Activated naive CD4-positive, alpha-beta T cell treated with anti-CD3 and anti-CD28 coated beads, Interleukin-2, amount 50 U/mL, for 72 hours (primary cell): ENCODE measurements at places on chromosomes 7 and 10. TPM values are rescaled to one million over a fixed set of nuclear protein-coding genes. Genes with fewer than 3 reads are reported as not detected.

GRCh38 chr10:60517805-60518204 lies 128.1 kb upstream of the ANK3 start:
- DNase-seq = no peak

DNA sequence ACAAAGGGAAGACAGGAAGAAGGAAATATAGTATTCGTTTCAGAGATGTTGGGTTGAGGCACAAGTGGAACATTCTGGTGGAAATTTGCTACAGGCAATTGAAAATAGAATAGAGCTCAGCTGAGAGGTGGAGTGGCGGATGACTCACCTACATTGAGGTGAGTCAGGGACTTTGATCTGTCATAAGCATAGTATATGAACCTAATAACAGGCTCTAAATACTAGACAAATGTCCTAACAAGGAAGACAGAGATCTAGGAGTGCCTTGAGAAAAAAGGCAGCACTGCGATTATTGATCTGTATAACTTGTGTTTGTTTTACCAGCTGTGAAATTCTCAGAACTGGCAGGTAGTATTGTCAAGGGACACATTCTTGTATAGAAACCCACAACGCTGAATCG lies 907 bp upstream of the IFRD1 start:
- peak; percentile 39 for DNase-seq

DNA sequence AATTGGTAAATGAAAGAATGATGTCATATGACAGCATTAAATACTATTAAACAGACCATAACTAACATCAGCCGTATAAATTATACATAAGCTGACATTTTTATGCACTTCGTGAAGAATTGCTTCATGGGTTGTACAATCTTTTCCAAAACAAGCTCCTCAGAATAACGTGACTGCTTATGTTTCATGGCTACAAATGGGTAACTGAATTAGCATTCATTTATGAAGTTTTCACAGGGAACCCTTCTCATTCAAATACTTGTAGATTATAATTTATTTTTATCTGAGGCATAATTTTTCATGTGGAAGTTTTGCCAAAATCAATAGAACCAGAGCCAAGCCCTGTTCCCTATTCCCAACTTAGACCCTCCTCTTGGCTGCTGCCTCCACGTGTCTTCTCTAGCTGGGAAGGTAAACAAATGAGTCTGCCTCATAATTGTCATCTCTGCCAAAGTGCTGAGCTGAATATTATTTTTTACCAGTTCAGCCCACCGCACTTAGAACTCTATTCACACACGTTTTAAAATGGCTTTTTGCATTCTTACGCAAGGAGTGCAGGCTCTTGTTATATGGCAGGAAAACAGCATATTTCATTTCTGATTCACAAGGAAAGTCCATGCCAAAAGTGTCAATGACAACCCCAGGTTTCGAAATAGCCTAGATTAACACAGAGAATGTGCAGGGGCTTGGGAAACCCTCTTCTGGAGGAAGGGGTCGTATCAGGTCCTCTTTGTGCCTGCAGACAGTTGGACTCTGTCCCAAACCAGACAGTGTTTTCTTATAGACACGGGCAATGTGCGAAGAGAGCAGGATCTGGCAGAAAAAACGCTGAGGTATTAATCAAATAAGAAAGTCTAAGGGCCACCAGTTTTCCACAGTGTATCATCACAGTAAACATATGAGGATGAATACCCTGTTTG lies 370.7 kb upstream of the MGMT start:
- DNase-seq = no peak

GRCh38 chr7:24786941-24787340 lies 29.7 kb upstream of the GSDME start:
- DNase-seq = no peak

- no peak for DNase-seq
Observed at GRCh38 chr10:97267671-97268070, 24.8 kb downstream of the ARHGAP19 start.

DNA sequence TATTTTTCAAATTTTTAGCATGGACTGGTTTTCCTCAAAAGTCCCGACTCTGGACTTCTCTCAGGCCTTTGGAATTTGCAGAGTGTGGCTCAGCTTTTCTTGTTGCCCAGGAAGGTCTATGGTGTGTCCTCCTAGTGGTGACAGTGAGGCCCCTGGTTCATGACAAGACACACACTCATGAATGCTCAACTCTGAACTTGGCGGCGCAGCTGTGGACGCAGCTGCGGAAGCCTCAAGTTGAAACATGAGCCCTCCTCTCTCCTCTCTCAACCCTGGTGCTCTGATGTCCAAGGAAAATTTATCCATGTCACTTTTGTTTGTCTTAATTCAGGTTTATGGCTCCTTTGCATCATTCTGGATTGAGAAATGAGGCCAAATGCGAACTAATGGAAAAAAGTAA lies 183.9 kb downstream of the HECW1 start:
- no peak for DNase-seq

GRCh38 chr7:93156884-93157283 lies 8.7 kb upstream of the SAMD9L start:
- DNase-seq = no peak

- DNase-seq = no peak
Observed at GRCh38 chr10:17609523-17610079, 7.6 kb downstream of the HACD1 start.

GRCh38 chr7:1357601-1358271 lies 101.5 kb downstream of the MICALL2 start:
- no peak for DNase-seq

GRCh38 chr10:12587451-12587888 lies 238.1 kb downstream of the CAMK1D start:
- no peak for DNase-seq

Gene SYT15B
- total RNA-seq = 0.23 TPM

Gene CADPS2
- not detected for total RNA-seq

Gene LRCH4
- 76.2 TPM for total RNA-seq

Gene ELOVL3
- 0.50 TPM for total RNA-seq

Gene GGCT
- 72.9 TPM for total RNA-seq
